ENCODE measurements at places on chromosomes 7 and 10. TPM values are rescaled to one million over a fixed set of nuclear protein-coding genes. Genes with fewer than 3 reads are reported as not detected.

DNA sequence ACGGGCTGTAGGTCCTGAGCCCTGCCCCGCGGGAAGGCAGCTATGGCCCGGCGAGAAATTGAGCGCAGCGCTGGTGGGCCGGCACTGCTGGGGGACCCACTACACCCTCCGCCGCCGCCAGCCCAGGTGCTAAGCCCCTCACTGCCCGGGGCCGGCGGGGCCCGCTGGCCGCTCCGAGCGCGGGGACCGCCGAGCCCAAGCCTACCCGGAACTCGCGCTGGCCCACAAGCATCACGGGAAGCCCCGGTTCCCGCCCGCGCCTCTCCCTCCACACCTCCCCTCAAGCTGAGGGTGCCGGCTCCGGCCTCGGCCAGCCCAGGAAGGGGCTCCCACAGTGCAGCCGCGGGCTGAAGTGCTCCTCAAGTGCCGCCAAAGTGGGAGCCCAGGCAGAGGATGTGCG lies 5.5 kb upstream of the CACUL1 start:
- H3K36me3 ChIP-seq, result no peaks in the 10 kb centered on the region
- H3K27ac ChIP-seq, result no peak overlapping the region
- DNase-seq, result no peak
- no peak overlapping the region for H3K4me3 ChIP-seq
- H3K4me1 ChIP-seq, result no peaks in the 10 kb centered on the region
- peaks cover 4% of the 10 kb centered on the region for H3K27me3 ChIP-seq

DNA sequence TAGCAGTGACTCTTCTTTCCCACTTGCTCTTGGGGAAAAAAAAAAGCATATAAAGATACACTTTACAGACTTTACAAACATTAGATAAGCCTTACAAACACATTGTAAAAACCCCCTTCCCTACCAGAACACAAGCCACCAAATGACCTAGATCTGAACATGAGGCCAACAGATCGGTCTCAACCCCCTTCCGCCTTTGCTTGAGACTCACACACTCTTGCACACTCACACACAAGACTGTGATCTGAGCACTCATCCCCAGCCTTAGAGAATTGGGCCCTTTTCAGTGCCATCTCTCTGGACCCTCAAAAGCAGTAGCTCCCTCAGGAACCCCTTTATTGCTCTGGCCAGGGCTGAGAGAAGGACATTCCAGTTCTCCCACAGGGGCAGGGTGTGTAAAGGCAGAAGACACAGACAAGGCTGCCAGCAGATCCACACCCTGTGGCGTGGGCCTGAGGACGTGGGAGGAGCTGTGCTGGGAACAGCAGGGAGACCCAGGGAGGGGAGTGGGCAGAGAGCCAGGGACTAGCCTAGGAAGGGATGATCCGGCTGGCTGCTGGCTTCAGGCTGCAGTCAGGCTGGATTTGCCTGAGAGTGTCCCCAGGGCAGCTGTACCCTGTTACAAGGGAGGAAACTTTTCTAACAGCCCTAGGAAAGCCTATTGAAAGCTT lies 206.7 kb downstream of the KIAA1217 start:
- DNase-seq, result no peak
- no peak overlapping the region for H3K27ac ChIP-seq
- peaks cover 11% of the 10 kb centered on the region for H3K4me1 ChIP-seq
- H3K27me3 ChIP-seq, result no peaks in the 10 kb centered on the region

DNA sequence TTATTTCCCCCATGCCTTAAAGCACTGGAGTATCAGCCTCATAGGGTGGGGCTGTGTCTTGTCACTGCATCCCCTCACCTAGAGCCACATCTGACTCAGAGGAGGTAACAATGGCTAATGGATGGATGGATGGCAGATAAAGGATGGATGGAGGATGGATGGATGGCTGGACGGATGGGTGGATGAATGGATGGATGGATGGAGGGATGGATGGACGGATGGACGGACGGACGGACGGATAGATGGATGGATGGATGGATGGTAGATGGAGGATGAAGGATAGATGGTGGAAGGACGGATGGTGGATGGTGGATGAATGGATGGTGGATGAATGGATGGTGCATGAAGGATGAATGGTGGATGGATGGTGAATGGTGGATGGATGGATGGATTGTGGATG lies 77.2 kb downstream of the PDGFA start:
- H3K4me3 ChIP-seq, result no peak overlapping the region
- H3K27ac ChIP-seq, result no peak overlapping the region
- no peak for DNase-seq
- peaks cover 9% of the 10 kb centered on the region for H3K27me3 ChIP-seq
- H3K4me1 ChIP-seq, result no peaks in the 10 kb centered on the region

GRCh38 chr10:3485057-3485686 lies 299.8 kb downstream of the KLF6 start:
- DNase-seq, result no peak
- peaks cover 41% of the 10 kb centered on the region for H3K4me1 ChIP-seq
- H3K27ac ChIP-seq, result peak overlapping the region; percentile 34
- no peaks in the 10 kb centered on the region for H3K36me3 ChIP-seq
- no peaks in the 10 kb centered on the region for H3K27me3 ChIP-seq
- no peak overlapping the region for H3K4me3 ChIP-seq

The VPS37D gene
- 0.81 TPM for polyA plus RNA-seq

All from keratinocyte (primary cell).